Panc1 (cell line): ENCODE measurements at places on chromosomes 6 and 20. TPM values are rescaled to one million over a fixed set of nuclear protein-coding genes. Genes with fewer than 3 reads are reported as not detected.

The SOX12 gene
- 48.6 TPM for total RNA-seq

- DNase-seq = no peak
Measured at GRCh38 chr6:37480118-37480736, 19.5 kb downstream of the CCDC167 start.

GRCh38 chr6:13914351-13914750, 10.4 kb upstream of the RNF182 start:
- no peak for DNase-seq

DNA sequence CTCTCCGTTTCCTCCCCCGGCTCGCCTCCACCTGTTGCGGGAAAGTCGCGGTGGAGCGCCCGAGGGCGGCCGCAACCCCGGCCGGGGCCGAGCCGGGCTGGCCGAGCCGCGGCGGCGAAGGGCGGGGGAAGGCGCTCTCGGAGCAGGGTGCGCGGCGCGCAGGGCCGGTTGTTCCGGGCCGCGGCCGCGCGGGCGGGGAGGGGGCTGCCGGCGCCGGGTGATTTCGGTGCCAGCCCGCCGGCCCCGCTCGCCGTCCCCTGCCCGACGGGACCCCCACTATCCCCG, 235 bp downstream of the MAP7 start:
- DNase-seq = no peak

DNA sequence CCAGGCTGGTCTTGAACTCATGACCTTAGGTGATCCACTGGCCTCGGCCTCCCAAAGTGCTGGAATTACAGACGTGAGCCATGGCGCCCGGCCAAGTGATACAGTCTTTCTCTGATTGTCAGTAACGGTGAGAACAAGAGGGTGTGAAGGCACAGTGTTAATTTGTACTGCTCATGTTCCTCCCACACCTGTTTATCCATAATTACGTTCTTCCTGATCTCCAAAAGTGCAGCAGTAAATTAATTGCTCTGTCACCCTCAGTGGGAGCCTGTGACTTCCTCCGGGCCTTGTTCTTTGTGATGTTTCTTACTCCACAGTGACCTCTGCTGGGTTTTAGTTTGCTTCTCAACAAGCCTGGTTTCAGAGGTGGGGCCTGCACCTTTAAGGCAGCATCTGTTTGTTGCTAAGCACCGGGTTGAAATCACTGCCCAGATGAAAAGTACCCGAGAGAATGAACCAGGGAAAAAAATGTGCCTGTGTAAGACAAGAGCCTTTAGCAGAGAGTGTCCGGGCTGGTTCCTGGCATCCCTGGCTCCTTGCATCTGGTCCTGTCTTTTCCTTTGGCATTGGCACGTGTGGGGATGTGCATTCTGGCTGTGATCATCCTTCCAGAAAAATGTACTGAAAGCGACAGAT, 89.1 kb upstream of the CLDN20 start:
- DNase-seq = peak; percentile 77
